ENCODE measurements at places on chromosomes 11 and 22.

- H3K4me1 ChIP-seq: peaks cover 14% of the 10 kb centered on the region
- H3K27me3 ChIP-seq: peaks cover 12% of the 10 kb centered on the region
- DNase-seq: no peak
- no peak overlapping the region for H3K27ac ChIP-seq
Observed at GRCh38 chr11:415640-416041, 842 bp upstream of the SIGIRR start.

GRCh38 chr11:117654281-117655255 lies 142.4 kb downstream of the DSCAML1 start:
- no peak overlapping the region for H3K27ac ChIP-seq
- peaks cover 6% of the 10 kb centered on the region for H3K27me3 ChIP-seq
- H3K4me3 ChIP-seq: no peak overlapping the region
- no peak for DNase-seq
- H3K36me3 ChIP-seq: no peaks in the 10 kb centered on the region

DNA sequence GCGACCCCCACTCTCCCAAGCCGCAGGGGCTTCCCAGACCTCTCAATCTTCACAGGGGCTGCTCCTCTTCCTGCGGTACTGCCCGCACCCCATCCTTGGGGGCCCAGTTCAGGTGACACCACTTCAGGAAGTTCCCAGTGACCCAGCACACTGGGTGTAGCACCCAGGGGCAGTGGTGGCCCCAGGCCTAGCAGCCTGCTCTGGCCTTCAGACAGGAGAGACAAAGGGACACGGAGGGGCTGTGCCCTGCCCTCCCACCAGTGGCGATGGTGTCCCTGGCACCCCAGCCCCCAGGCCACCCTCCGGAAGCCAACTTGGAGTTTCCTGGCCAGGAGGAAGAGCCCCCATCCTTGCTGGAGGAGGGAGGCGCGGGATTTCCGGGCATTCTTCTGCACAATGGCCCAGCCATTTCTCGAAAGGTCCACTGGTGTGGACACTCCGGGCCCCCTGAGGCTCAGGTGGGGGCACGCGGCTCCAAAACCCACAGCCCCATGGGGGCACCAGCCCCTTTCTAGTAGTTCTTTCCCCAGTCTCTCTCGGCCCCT lies 978 bp upstream of the CLDN5 start:
- peak overlapping the region; percentile 74 for H3K27ac ChIP-seq
- peaks cover 36% of the 10 kb centered on the region for H3K4me1 ChIP-seq
- peak overlapping the region; percentile 88 for H3K4me3 ChIP-seq

DNA sequence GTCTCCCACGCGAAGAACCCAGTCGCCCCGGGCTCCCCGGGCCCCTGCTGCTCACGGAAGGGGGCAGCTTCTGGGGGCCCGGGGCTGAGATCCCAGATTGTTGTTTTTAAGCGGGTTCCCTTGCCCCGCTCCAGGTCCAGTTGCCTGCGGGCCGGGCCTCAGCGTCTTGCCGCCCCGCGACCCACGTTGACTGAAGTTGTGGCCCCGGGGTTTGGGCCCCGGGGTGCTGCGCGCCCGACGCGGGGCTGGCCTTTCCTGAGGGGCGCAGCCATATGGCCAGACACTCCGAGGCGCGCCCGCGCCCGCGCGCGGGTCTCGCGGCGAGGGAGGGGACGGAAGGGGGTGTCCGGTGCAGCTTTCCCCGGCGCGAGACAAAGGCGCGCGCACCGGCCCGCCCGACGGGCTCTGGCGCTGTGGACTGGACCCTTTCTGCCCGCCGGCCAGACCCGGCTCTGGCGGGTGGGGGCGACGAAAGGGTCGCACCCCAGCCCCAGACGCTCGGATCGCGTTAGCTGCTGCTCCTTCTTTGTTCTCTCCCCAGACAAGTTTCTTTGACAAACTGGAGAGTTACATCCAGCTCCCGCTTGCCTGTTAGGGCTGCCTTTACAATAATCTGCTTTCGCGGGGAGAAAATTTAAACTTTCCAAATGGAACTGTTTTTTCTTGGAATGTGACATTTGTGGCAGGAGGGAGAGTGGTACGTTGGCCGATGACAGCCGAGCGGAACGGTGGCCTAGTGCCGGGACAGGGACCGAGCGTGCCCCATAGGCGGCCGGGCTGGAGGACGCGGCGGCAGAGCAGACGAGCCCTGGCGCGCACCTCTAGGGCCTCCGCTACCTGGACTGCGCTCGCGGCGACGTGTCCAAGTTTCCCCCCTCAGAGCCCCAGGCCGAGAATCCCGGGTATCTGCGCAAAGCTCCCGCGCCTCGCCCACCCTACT lies 716 bp downstream of the AMOTL1 start:
- peak overlapping the region; percentile 97 for H3K4me3 ChIP-seq
- peaks cover 7% of the 10 kb centered on the region for H3K27me3 ChIP-seq
- H3K4me1 ChIP-seq: peaks cover 26% of the 10 kb centered on the region
- H3K27ac ChIP-seq: peak overlapping the region; percentile 78
- DNase-seq: peak; percentile 57

- no peak for DNase-seq
- H3K27me3 ChIP-seq: peaks cover 3% of the 10 kb centered on the region
- peaks cover 12% of the 10 kb centered on the region for H3K4me1 ChIP-seq
Observed at GRCh38 chr22:29692327-29692640, 27.5 kb upstream of the CABP7 start.

DNA sequence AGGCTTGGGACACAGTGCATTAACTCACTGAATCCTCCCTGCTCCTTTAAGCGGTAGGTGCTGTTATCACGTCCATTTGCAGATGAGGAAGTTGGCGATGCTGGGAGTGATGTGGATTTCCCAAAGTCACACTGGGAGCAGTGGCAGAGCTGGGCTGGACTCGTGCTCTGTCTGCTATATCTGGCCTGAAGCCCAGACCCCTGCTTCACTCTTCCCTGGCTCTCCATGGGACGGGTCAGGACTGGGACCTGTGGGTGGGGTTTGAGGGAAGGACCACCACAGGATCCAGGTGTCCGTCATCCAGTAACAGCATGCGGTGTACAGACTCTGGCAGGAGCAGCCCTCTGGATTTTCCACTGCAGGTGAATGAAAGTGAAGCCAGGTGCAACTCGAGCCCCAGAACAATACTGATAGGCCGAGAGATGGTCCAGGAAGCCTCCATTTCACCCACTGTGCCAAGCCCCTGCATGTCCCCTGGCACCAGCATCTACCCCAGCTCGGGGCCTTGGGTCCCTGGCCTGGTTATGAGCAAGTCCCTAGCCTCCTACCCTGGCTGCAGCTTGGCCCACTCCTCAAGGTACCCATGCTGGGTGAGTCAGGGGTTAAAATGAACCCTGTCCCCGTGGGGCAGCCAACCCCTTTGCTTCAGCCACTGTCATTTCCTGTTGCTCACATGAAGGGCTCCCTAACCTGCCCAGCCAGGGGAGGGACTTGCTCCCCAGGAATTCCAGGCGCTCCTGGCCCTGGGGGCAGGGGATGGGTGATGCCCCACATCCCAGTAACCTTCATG lies 4.2 kb downstream of the USP2 start:
- no peak overlapping the region for H3K4me3 ChIP-seq
- H3K36me3 ChIP-seq: no peaks in the 10 kb centered on the region
- no peak for DNase-seq
- H3K4me1 ChIP-seq: peaks cover 18% of the 10 kb centered on the region

DNA sequence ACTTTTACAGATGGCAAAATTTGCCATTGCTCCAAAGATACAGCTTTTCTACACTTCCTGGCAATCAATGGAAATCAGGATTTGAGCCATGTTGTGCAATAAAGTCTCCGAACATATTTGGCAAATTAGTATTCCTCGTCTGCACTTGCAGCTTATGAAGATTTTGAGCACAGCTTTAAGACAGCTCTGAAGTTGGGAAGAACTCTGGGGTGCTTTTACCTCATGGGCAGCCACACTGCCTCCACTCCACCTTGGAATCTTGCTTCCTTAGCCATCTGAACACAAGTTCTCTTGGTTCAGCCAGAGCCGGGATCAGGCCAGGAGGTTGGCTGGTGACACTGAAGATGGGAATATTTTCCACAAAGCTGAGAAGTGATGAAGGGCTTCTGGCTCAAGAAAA lies 191.2 kb downstream of the CWF19L2 start:
- no peak overlapping the region for H3K4me3 ChIP-seq
- H3K27me3 ChIP-seq: no peaks in the 10 kb centered on the region
- H3K36me3 ChIP-seq: no peaks in the 10 kb centered on the region
- no peak for DNase-seq
- H3K4me1 ChIP-seq: no peaks in the 10 kb centered on the region

DNA sequence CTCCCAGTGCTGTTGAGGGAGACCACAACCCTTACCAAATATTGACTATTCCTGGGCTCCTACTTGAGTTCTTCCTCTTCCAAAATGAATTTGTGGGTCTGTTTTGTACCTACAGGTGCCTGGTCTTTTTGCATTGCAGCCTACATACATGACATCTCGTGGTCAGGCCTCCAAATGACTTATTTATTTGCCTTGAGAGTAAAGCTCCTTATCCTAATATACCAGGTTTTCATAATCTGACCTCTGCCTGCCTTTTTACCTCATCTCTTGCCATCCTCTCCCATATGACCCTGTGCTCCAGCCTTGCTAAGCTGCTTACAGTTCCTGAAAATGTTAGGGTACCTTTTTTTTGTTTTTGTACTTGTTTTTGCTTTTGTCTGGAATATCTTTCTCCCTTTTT lies 130.4 kb downstream of the UVRAG start:
- no peaks in the 10 kb centered on the region for H3K36me3 ChIP-seq
- no peaks in the 10 kb centered on the region for H3K27me3 ChIP-seq
- peaks cover 5% of the 10 kb centered on the region for H3K4me1 ChIP-seq
- no peak overlapping the region for H3K27ac ChIP-seq
- DNase-seq: no peak
- no peak overlapping the region for H3K4me3 ChIP-seq

GRCh38 chr11:75554258-75555022 lies 7.6 kb upstream of the SERPINH1 start:
- no peaks in the 10 kb centered on the region for H3K36me3 ChIP-seq
- no peak overlapping the region for H3K4me3 ChIP-seq
- H3K27me3 ChIP-seq: peaks cover 10% of the 10 kb centered on the region
- H3K27ac ChIP-seq: no peak overlapping the region
- no peak for DNase-seq

- peaks cover 9% of the 10 kb centered on the region for H3K27me3 ChIP-seq
- H3K4me3 ChIP-seq: no peak overlapping the region
- no peak for DNase-seq
Observed at GRCh38 chr11:115652496-115652895, 148.3 kb upstream of the CADM1 start.

DNA sequence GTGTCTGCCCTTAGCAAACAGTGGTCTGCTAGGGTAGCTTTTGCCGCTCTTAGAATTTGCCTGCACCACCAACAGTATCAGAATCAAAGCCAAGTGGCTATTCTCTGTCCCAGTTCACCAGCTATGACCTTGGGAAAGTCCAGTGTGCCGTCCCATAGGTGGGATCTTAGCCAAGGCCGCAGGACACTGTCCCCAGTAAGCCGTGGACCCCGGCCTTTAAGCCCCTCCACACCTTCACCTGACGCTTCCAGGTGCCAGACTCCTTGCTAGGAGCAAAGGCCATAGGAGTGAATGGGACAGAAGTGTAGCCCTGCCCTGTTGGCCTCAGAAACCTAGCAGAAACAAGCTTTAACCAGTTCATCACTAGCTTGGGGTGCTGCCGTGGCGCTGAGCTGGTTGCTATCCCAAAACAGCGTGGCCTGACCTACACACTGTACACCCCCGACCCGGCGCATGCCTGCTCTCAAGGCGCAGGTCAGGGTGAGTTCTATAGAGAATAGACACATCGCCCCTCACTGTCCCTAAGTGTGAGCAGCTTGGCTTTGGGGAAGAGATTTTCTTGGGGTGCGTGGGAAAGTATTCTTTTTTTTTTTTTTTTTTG lies 4.5 kb downstream of the FADD start:
- H3K36me3 ChIP-seq: peaks cover 12% of the 10 kb centered on the region
- H3K4me3 ChIP-seq: no peak overlapping the region
- H3K27ac ChIP-seq: no peak overlapping the region

DNA sequence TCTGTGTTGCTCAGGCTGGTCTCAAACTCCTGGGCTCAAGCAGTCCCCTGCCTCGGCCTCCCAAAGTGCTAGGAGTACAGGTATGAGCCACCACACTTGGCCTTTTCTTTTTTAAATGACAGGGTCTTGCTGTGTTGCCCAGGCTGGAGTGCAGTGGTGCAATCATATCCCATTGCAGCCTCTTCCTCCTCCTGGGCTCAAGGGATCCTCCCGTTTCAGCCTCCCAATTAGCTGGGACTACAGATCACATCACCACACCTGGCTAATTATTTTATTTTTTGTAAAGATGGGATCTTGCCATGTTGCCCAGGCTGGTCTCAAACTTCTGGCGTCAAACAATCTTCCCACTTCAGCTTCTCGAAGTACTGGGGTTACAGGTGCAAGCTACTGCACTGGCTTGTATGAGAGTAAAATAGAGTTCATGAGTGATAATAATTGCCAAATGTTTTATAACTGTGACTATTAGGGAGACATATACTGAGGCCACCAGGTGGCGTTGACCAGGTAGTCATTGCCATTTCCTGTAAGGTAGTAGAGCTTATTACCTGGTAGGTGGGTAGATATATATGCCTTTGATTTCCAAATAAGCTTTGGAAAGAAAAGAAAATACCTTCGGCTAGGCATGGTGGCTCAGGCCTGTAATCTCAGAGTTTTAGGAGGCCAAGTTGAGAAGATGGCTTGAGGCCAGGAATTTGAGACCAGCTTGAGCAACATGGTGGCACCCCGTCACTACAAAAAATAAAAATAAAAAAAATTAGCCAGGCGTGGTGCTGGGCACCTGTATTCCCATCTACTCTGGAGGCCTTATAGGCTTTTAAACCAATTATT lies 5.4 kb downstream of the FDX1 start:
- H3K27ac ChIP-seq: no peak overlapping the region
- DNase-seq: no peak
- peaks cover 16% of the 10 kb centered on the region for H3K36me3 ChIP-seq
- H3K27me3 ChIP-seq: peaks cover 9% of the 10 kb centered on the region
- H3K4me1 ChIP-seq: peaks cover 16% of the 10 kb centered on the region

GRCh38 chr22:43876866-43877509 lies 14.7 kb upstream of the SULT4A1 start:
- DNase-seq: no peak
- no peak overlapping the region for H3K27ac ChIP-seq
- peaks cover 3% of the 10 kb centered on the region for H3K27me3 ChIP-seq

DNA sequence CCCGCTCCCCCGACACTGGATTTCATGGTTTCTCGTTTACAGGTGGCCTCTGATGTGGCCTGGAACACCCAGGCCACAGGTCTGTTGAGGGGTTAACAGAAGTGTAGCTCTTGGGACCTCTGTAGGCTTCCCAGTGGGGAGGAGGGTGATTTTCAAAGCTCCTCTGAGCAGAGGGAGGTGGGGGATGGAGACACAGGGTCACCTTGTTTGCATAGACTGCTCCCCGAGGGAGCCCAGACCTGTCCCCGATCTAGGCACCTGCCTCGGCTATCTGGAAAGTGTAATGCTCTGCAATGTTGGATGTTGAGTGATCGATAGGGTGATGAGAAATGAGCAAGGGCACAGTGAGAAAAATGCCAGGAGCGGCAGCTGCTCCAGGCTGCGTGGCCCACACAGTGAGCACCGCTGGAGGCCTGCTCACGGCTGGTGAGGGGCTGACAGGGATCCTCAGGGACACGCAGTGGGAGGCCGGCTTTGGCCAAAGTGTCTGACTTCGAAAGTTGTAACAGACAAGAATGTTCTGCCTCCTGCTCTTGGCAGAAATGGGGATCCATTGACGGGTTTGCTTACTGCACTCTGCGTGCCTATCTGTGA lies 594.1 kb downstream of the BRD1 start:
- no peak for DNase-seq
- peaks cover 8% of the 10 kb centered on the region for H3K4me1 ChIP-seq
- peaks cover 2% of the 10 kb centered on the region for H3K27me3 ChIP-seq
- no peak overlapping the region for H3K4me3 ChIP-seq

Data from endothelial cell (in vitro differentiated cells).